Fibroblast of lung (primary cell): ENCODE measurements at places on chromosomes 7 and 10.

GRCh38 chr7:29288181-29289091 lies 93.9 kb downstream of the CHN2 start:
- no peak overlapping the region for H3K27ac ChIP-seq
- H3K36me3 ChIP-seq, result no peaks in the 10 kb centered on the region
- H3K27me3 ChIP-seq, result no peaks in the 10 kb centered on the region

- peaks cover 5% of the 10 kb centered on the region for H3K36me3 ChIP-seq
- peaks cover 8% of the 10 kb centered on the region for H3K4me1 ChIP-seq
- H3K27me3 ChIP-seq, result no peaks in the 10 kb centered on the region
- peak; percentile 39 for DNase-seq
Measured at GRCh38 chr7:100472854-100473499, 6.0 kb downstream of the TSC22D4 start.

- peak; percentile 30 for DNase-seq
- H3K4me1 ChIP-seq, result peaks cover 22% of the 10 kb centered on the region
- peaks cover 13% of the 10 kb centered on the region for H3K27me3 ChIP-seq
Measured at GRCh38 chr10:101053516-101053915, 8.3 kb upstream of the KAZALD1 start.

DNA sequence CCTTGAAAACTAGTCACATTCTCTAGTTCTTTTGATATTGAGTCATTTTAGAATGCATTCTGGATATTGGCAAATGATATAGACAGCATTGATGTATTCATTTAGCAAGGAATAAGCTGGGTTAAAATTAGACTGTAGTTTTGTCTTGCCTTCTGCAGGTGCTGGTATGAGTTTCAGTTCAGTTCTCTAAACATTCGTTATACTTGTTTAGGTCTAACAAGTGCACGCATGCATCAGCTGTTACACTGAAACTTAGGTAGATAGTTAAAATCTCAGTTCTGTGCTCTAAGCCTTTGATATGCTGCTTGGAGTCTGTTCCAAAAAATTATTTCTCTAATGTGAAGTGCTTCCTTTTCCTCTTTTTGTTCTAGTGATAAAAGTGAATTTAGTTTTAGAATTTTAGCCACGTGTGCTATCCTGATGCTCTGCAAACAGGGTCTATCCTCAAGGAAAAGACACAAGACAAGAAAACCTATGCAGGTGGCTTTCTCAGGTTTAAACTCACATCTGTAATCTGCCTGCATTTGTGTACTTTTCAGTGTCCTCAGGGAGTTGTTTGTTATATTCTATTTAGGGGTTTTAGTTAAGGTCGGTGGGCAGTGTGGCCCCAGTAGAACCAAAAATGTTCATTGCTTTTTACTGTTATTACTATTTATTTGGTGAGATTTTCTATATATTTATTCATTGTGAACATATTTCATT lies 409.0 kb downstream of the CDC14C start:
- H3K4me3 ChIP-seq, result no peak overlapping the region
- no peaks in the 10 kb centered on the region for H3K36me3 ChIP-seq
- H3K27me3 ChIP-seq, result no peaks in the 10 kb centered on the region
- no peak overlapping the region for H3K27ac ChIP-seq
- no peaks in the 10 kb centered on the region for H3K4me1 ChIP-seq

DNA sequence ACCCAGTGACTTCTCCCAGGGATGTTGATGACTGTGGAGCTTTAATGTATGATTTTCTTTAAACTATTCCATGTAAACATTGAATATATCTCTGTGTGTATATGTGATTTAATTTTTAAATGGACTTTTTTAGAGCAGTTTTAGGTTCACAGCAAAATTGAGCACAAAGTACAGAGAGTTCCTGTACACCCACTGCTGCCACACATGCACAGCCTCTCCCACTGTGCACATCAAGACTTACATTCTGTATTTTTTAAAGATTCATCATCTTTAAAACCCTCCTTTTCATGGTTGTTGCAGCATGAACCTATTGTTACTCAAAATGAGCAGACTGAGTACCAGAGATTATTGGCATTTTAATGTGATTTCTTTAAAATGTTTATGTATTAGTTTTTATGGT lies 51.3 kb downstream of the WIPF3 start:
- no peak overlapping the region for H3K27ac ChIP-seq
- no peak overlapping the region for H3K4me3 ChIP-seq
- no peak for DNase-seq
- no peaks in the 10 kb centered on the region for H3K4me1 ChIP-seq
- H3K36me3 ChIP-seq, result no peaks in the 10 kb centered on the region
- H3K27me3 ChIP-seq, result no peaks in the 10 kb centered on the region

- no peaks in the 10 kb centered on the region for H3K27me3 ChIP-seq
- no peak overlapping the region for H3K4me3 ChIP-seq
- H3K4me1 ChIP-seq, result no peaks in the 10 kb centered on the region
- H3K36me3 ChIP-seq, result no peaks in the 10 kb centered on the region
Measured at GRCh38 chr10:123021517-123021916, 12.7 kb downstream of the ACADSB start.

DNA sequence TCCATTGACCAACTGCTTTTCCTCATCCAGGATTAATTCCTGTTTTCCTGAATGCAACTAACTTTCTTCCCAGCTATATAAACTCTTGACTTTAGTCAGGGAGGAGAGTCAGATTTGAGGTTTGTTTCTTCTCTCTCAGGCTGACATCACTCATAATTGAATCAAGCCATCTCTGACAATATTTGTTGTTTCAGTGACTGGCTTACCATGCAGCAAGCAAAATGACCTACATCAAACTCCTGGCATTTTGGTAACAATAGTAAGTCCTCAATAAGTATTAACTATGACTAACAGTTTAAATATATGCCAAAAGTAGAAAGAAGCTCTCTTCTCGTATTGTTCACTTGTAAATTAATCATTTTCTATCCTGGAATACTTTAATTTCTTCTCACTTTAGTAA lies 625.7 kb upstream of the KCND2 start:
- peak; percentile 8 for DNase-seq
- no peaks in the 10 kb centered on the region for H3K27me3 ChIP-seq
- no peaks in the 10 kb centered on the region for H3K36me3 ChIP-seq
- H3K4me3 ChIP-seq, result no peak overlapping the region

DNA sequence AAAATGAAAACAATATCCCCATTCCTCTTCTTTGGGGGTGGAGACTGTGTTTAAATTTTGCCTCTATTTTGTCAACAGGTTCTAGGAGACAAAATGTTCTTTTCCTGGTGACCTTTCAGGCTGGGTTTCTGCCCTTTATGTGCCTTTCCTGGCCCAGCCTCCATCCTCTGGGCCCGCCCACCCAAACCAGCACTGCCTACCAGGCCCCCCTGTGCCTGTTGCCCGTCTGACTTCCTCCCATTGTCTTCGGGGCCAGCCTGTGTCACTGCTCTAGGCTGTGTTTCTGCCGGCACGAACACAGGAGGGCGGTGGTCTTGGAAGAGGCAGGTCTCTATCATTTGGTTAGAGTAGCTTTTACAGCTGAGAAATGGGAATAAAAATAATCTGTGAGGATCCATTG lies 13.9 kb downstream of the TSPAN14 start:
- H3K27ac ChIP-seq, result no peak overlapping the region
- no peak overlapping the region for H3K4me3 ChIP-seq
- H3K27me3 ChIP-seq, result no peaks in the 10 kb centered on the region
- H3K36me3 ChIP-seq, result peaks cover 1% of the 10 kb centered on the region
- peaks cover 26% of the 10 kb centered on the region for H3K4me1 ChIP-seq

- no peaks in the 10 kb centered on the region for H3K4me1 ChIP-seq
- H3K36me3 ChIP-seq, result no peaks in the 10 kb centered on the region
- H3K27ac ChIP-seq, result no peak overlapping the region
- no peak for DNase-seq
- H3K4me3 ChIP-seq, result no peak overlapping the region
Measured at GRCh38 chr7:101595766-101596537, 33.1 kb downstream of the MYL10 start.

DNA sequence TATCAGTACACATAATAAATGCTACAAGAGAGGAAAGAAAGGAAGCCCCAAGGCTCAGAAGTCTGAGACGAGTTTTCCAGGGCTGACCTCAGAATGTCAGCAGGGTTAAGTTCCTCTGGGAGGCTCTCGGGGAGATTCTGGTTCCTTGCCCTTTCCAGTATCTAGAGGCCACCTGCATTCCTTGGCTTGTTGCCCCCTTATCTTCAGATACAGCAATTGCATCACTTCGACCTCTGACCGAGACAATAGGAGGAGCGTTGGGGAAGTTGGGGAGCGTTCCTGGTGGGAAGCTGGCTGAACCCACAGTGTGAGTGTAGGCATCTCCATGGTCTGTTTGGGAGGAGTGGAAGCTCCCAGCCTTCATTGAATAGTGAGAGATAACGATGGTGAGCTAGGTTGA lies 72.0 kb upstream of the MTPN start:
- H3K4me3 ChIP-seq, result no peak overlapping the region
- no peaks in the 10 kb centered on the region for H3K36me3 ChIP-seq
- no peaks in the 10 kb centered on the region for H3K4me1 ChIP-seq
- H3K27me3 ChIP-seq, result no peaks in the 10 kb centered on the region
- no peak overlapping the region for H3K27ac ChIP-seq

GRCh38 chr10:11881477-11882417 lies 58.6 kb downstream of the PROSER2 start:
- no peak overlapping the region for H3K4me3 ChIP-seq
- DNase-seq, result peak; percentile 17
- H3K36me3 ChIP-seq, result no peaks in the 10 kb centered on the region
- no peak overlapping the region for H3K27ac ChIP-seq
- peaks cover 2% of the 10 kb centered on the region for H3K4me1 ChIP-seq
- no peaks in the 10 kb centered on the region for H3K27me3 ChIP-seq

- H3K27me3 ChIP-seq, result peaks cover 11% of the 10 kb centered on the region
- H3K4me3 ChIP-seq, result no peak overlapping the region
- no peak overlapping the region for H3K27ac ChIP-seq
Measured at GRCh38 chr7:124027236-124027635, 5.6 kb downstream of the TMEM229A start.

DNA sequence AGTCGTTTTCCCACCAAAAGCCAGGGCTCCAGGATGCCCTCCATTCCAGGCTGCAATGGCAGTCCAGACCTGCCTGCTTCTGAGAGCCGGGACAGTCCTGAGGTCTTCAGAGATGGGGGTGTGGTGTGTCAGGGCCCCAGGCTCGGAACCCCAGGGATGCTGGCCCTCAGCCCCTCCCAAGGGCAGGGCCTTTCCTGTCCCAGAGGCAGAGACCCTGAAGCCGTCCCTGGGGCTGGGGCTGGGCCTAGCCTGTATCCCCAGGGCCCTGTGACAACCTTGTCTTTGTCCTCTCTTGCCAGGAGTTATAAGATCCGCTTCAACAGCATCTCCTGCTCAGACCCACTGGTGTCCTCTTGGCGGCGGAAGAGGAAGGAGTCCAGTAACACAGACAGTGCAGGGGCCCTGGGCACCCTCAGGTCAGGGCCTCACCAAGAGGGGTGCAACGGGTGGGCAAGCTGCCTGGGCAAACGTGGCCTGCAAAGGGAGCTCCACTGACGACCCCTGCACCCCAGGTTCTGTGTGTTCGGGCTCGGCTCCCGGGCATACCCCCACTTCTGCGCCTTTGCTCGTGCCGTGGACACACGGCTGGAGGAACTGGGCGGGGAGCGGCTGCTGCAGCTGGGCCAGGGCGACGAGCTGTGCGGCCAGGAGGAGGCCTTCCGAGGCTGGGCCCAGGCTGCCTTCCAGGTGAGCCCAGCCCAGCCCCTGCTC lies 15.9 kb downstream of the NOS3 start:
- no peak overlapping the region for H3K4me3 ChIP-seq
- H3K36me3 ChIP-seq, result no peaks in the 10 kb centered on the region
- H3K27me3 ChIP-seq, result no peaks in the 10 kb centered on the region
- no peak for DNase-seq

- no peaks in the 10 kb centered on the region for H3K36me3 ChIP-seq
- no peak overlapping the region for H3K4me3 ChIP-seq
- no peak for DNase-seq
- H3K27ac ChIP-seq, result no peak overlapping the region
Measured at GRCh38 chr7:69885431-69885830, 287.2 kb downstream of the AUTS2 start.

GRCh38 chr7:117682681-117683385 lies 190.4 kb downstream of the CTTNBP2 start:
- DNase-seq, result no peak
- no peak overlapping the region for H3K27ac ChIP-seq
- H3K36me3 ChIP-seq, result no peaks in the 10 kb centered on the region
- H3K4me3 ChIP-seq, result no peak overlapping the region
- no peaks in the 10 kb centered on the region for H3K27me3 ChIP-seq

DNA sequence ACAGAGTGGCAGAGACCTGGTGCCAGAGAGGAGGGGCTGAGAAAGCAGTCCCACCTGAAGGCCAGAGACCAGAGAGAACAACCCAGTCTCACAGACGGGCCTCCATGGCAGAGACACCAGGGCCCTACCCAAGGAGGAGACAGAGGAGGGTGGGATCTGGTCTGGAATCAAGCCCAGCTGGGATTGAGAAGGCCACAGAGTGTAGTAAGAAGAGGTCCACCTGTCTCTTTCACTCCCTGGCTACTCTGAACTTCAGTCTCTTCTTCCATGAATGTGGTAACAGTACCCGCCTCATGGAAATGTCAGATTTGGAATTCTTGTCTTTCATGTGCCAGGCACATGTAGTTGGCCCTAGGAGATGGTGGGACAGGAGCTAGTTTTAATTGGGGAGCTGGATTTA lies 55.6 kb downstream of the CLIP2 start:
- H3K4me3 ChIP-seq, result no peak overlapping the region
- no peaks in the 10 kb centered on the region for H3K27me3 ChIP-seq
- no peak overlapping the region for H3K27ac ChIP-seq
- H3K4me1 ChIP-seq, result peaks cover 8% of the 10 kb centered on the region
- H3K36me3 ChIP-seq, result peaks cover 7% of the 10 kb centered on the region
- DNase-seq, result no peak

GRCh38 chr10:28094121-28094520 lies 95.2 kb upstream of the ODAD2 start:
- H3K4me1 ChIP-seq, result no peaks in the 10 kb centered on the region
- DNase-seq, result no peak
- no peak overlapping the region for H3K27ac ChIP-seq
- H3K27me3 ChIP-seq, result no peaks in the 10 kb centered on the region
- H3K36me3 ChIP-seq, result no peaks in the 10 kb centered on the region

DNA sequence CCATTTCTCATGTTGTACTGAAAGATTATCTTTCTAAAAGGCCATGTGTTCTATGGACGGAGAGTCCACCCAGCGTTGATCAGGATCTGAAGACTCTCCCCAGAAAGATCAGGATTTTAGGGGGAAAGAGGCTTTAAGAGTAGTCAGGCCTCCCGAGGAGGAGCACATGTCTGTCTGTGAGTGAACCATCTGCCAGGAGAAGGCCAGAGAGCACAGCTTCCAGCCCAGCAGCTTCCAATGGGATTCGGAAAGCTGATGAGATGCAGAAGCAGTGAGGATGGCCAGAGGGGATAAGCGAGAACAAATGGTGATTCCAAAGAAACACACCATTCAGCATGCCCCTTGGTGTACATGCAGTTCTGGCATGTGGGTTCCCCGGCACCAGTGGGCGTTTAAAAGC lies 88.5 kb upstream of the TCERG1L start:
- no peaks in the 10 kb centered on the region for H3K27me3 ChIP-seq
- no peaks in the 10 kb centered on the region for H3K36me3 ChIP-seq
- no peaks in the 10 kb centered on the region for H3K4me1 ChIP-seq
- DNase-seq, result no peak

GRCh38 chr7:69823151-69823744 lies 225.0 kb downstream of the AUTS2 start:
- H3K27me3 ChIP-seq, result no peaks in the 10 kb centered on the region
- no peak overlapping the region for H3K27ac ChIP-seq
- no peaks in the 10 kb centered on the region for H3K4me1 ChIP-seq
